A172 (cell line): ENCODE measurements at places on chromosomes 5 and 9. TPM values are rescaled to one million over a fixed set of nuclear protein-coding genes. Genes with fewer than 3 reads are reported as not detected.

NKD2 gene
- total RNA-seq: 4.3 TPM in 1 of 2 replicates, not detected in the other

PBX3 gene
- 74.5 and 85.0 TPM in 2 replicates for total RNA-seq

PGM5 gene
- not detected in 2 replicates for total RNA-seq

CDH9 gene
- total RNA-seq: 0.22 TPM in 1 of 2 replicates, not detected in the other

TCF7 gene
- total RNA-seq: 3.8 and 4.8 TPM in 2 replicates

PALM2AKAP2 gene
- 0.98 and 6.9 TPM in 2 replicates for total RNA-seq

TAF11L10 gene
- total RNA-seq: not detected in 2 replicates
